ENCODE measurements at places on chromosomes 3 and 15.

GRCh38 chr15:47484059-47484458 lies 233.2 kb upstream of the SEMA6D start:
- no peak for DNase-seq

DNA sequence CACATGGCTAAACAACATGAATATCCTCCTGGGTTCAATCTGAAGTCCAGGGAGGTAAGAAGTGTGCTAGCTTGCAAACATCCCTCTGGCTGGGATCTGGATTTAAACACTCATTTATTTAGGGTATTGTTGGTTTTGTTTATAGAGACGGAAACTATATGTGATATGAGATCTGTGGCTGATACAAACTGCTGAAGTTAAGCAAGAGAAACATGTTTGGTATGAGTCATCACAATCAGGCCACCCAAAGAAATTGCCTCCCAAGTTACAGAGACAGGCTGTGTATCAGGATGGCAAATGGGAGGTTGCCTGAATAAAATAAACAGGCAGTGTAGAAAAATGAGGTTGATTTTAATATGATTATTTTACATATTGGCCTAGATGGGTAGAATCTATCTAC lies 562.1 kb downstream of the IGSF11 start:
- no peak for DNase-seq

- no peak for DNase-seq
Observed at GRCh38 chr3:179074656-179075055, 3.0 kb upstream of the ZMAT3 start.

- no peak for DNase-seq
Observed at GRCh38 chr3:144407335-144407734, 435.7 kb downstream of the DIPK2A start.
